Upper lobe of left lung (tissue), 6 donors: ENCODE measurements at places on chromosomes 5 and 9. TPM values are rescaled to one million over a fixed set of nuclear protein-coding genes. Genes with fewer than 3 reads are reported as not detected.

GRCh38 chr9:16445141-16445920 lies 425.1 kb downstream of the BNC2 start:
- H3K4me3 ChIP-seq, result no peak overlapping the region
- no peak for DNase-seq
- H3K4me1 ChIP-seq, result no peaks in the 10 kb centered on the region
- no peaks in the 10 kb centered on the region for H3K27me3 ChIP-seq

- H3K4me3 ChIP-seq, result no peak overlapping the region
- H3K4me1 ChIP-seq, result peaks cover 8% of the 10 kb centered on the region
- H3K27ac ChIP-seq, result no peak overlapping the region
- H3K27me3 ChIP-seq, result no peaks in the 10 kb centered on the region
- peak; percentile 77 for DNase-seq
Measured at GRCh38 chr5:174608631-174609097, 115.7 kb upstream of the MSX2 start.

GRCh38 chr9:36389590-36389989 lies 10.5 kb downstream of the RNF38 start:
- H3K36me3 ChIP-seq, result no peaks in the 10 kb centered on the region
- no peaks in the 10 kb centered on the region for H3K27me3 ChIP-seq
- DNase-seq, result no peak
- H3K4me1 ChIP-seq, result peaks cover 3% of the 10 kb centered on the region

DNA sequence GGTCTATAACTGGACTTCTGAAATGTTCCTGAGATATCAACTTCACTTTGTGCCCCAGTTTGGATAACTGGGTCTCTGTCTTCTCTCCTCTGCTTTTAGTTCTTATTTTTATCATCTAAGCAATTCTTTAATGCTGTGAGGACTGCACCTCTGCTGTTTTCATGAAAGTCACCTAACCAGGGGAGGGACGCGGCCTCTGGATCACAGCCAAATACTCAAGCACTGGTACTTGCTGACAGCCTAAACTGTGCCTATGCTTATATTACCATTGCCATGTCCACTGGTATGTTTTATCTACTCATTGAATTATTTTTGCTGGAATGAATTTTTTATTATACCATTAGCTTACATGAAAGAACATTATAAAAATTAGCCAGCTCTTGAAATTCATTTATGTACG lies 674.0 kb downstream of the DMRTA1 start:
- H3K4me3 ChIP-seq, result no peak overlapping the region
- H3K36me3 ChIP-seq, result no peaks in the 10 kb centered on the region
- H3K4me1 ChIP-seq, result no peaks in the 10 kb centered on the region
- H3K27ac ChIP-seq, result no peak overlapping the region
- DNase-seq, result no peak

DNA sequence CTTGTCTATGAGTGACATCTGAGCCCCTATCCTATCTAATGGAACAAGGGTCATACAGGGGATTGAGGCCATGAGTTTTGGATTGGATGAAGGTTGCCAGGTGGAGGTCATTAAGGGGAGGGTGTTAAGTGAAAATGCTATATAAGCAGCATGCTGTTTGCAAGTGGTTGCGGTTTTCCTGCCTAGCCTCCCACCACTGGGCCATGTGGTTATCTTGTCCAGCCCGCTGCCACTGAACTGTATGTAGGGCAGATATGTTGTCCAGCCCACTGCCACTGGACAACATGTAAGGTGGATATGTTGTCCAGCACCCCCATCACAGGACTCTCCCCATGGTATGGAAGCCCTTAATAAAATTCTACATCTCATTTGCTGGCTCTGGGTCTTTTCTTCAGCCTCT lies 200.0 kb downstream of the FGF10 start:
- no peaks in the 10 kb centered on the region for H3K4me1 ChIP-seq
- H3K4me3 ChIP-seq, result no peak overlapping the region
- no peak overlapping the region for H3K27ac ChIP-seq
- no peaks in the 10 kb centered on the region for H3K27me3 ChIP-seq

GRCh38 chr5:175887463-175887862 lies 16.1 kb downstream of the CPLX2 start:
- H3K27me3 ChIP-seq, result no peaks in the 10 kb centered on the region
- no peak overlapping the region for H3K27ac ChIP-seq
- no peak for DNase-seq

GRCh38 chr5:124751031-124751430 lies 4.6 kb upstream of the ZNF608 start:
- H3K36me3 ChIP-seq, result no peaks in the 10 kb centered on the region
- no peak overlapping the region for H3K4me3 ChIP-seq
- no peak overlapping the region for H3K27ac ChIP-seq
- no peak for DNase-seq
- peaks cover 6% of the 10 kb centered on the region for H3K4me1 ChIP-seq

- H3K4me1 ChIP-seq, result peaks cover 58% of the 10 kb centered on the region
- peak overlapping the region; percentile 88 for H3K4me3 ChIP-seq
Measured at GRCh38 chr9:128554155-128554862, 1.9 kb downstream of the SPTAN1 start.

DNA sequence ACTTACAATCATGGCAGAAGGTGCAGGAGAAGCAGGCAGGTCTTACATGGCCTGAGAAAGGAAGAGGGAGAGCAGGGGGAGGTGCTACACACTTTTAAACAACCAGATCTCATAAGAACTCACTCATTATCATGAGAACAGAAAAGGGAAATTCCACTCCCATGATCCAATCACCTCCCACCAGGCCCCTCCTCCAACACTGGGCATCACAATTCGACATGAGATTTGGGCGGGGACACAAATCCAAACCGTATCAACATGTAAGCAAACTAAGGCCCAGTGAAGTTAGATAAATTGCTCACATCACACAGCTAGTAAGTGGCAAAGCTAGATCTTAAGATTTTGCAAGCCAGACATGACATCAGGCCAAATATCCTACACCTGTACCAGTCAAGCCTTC lies 48.3 kb upstream of the RIC1 start:
- no peak overlapping the region for H3K4me3 ChIP-seq
- no peaks in the 10 kb centered on the region for H3K27me3 ChIP-seq
- no peaks in the 10 kb centered on the region for H3K36me3 ChIP-seq
- H3K4me1 ChIP-seq, result peaks cover 6% of the 10 kb centered on the region
- no peak for DNase-seq

- H3K4me1 ChIP-seq, result peaks cover 6% of the 10 kb centered on the region
- no peak overlapping the region for H3K27ac ChIP-seq
- no peak for DNase-seq
- no peaks in the 10 kb centered on the region for H3K36me3 ChIP-seq
- H3K4me3 ChIP-seq, result no peak overlapping the region
- H3K27me3 ChIP-seq, result no peaks in the 10 kb centered on the region
Measured at GRCh38 chr5:38827525-38827924, 18.3 kb upstream of the OSMR start.

GRCh38 chr5:165630261-165630778 lies 2124.9 kb downstream of the MAT2B start:
- no peaks in the 10 kb centered on the region for H3K4me1 ChIP-seq
- no peak overlapping the region for H3K27ac ChIP-seq
- H3K36me3 ChIP-seq, result no peaks in the 10 kb centered on the region
- H3K27me3 ChIP-seq, result no peaks in the 10 kb centered on the region
- H3K4me3 ChIP-seq, result no peak overlapping the region

- H3K27ac ChIP-seq, result no peak overlapping the region
Measured at GRCh38 chr5:134997015-134997414, 29.3 kb downstream of the CATSPER3 start.

GRCh38 chr5:153983885-153984284 lies 54.8 kb downstream of the FAM114A2 start:
- no peaks in the 10 kb centered on the region for H3K36me3 ChIP-seq
- no peak overlapping the region for H3K4me3 ChIP-seq
- no peaks in the 10 kb centered on the region for H3K4me1 ChIP-seq
- DNase-seq, result no peak
- H3K27me3 ChIP-seq, result no peaks in the 10 kb centered on the region

DNA sequence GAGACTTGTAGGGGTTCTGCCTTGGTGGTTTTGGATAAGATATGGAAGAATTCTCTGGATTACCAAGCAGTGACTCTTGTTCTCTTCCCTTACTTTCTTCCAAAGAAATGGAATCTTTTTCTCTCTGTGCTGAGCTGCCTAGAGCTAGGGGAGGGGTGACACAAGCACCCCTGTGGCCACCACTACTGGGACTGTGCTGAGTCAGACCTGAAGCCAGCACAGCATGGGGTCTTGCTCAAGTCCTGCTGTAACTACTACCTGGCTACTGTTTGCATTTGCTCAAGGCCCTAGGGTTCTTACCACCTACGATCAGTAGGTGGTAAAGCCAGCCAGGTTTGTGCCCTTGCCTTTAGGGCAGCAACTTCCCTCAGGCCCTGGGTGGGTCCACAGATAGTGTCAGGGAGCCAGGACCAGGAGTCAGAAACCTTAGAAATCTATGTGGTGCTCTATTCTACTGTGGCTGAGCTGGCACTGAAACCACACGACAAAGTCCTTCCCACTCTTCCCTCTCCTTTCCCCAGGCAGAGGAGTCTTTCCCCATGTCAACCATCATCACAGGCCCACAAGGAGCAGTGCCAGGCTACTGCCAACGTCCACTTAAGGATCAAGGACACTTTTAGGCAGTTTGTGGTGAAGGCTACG lies 53.8 kb downstream of the SREK1 start:
- no peak for DNase-seq
- no peak overlapping the region for H3K27ac ChIP-seq
- no peaks in the 10 kb centered on the region for H3K36me3 ChIP-seq
- no peaks in the 10 kb centered on the region for H3K4me1 ChIP-seq
- H3K4me3 ChIP-seq, result no peak overlapping the region

GRCh38 chr5:78600687-78601414 lies 47.7 kb downstream of the LHFPL2 start:
- no peak for DNase-seq
- H3K27ac ChIP-seq, result no peak overlapping the region
- no peaks in the 10 kb centered on the region for H3K4me1 ChIP-seq

DNA sequence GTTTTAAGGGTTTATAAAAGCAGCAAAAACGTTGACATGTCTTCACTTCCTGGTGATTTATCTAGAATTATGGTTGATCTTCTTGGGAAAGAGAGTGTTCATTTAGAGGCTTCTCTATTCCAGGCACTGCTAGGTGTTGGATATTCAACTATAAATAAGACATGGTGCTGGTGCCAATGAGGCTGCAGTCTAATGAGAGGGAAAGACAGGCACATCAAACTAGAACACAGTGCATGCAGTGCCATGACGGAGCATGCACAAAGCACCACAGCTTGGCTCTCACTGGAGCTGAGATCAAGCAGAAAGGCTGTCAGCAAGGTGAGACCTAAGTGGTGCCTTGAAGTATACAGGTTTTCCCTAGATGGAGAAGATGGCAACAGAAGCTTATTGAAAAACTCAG lies 126.5 kb downstream of the RMI1 start:
- H3K4me1 ChIP-seq, result no peaks in the 10 kb centered on the region
- DNase-seq, result no peak
- H3K4me3 ChIP-seq, result no peak overlapping the region
- no peaks in the 10 kb centered on the region for H3K27me3 ChIP-seq
- no peaks in the 10 kb centered on the region for H3K36me3 ChIP-seq

DNA sequence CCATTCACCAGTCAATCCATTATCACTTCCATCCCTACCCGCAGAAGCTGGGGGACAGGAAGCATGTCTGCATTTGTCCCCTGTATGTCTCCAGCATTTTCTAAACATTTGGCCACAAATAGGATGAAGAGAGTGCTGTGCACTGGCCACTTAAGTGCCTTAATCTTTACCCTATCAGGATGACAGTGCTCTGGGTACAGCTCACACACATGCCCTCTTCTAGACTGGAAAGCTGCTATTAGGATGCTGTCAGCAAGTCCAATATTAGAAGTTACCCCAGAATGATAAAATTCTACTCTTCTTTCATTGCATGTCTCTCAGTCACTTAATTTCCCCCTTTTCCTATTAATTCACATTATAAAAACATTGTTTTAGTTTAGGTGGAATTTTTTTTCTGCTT lies 168.4 kb downstream of the RASEF start:
- no peaks in the 10 kb centered on the region for H3K36me3 ChIP-seq
- no peak for DNase-seq
- no peak overlapping the region for H3K27ac ChIP-seq
- no peak overlapping the region for H3K4me3 ChIP-seq
- no peaks in the 10 kb centered on the region for H3K4me1 ChIP-seq

DNA sequence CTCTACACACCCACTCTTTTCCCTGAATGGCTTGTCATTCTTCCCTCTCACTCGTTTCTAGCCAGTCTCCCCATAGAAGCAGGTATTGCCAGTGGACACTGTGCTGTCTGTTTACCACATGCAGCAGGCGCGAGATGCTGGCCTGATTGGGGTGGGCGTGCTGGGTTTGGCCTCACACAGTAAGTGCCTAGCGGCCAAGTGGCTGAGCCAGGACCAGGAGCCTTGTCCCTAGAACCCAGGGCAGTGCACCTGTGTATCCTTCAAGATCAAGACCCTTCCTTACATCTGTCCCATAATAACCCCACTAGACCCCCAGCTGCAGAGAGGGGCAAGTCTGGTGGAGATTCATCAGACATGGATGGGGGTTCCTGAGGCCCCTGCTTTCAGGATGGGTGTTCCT lies 112.8 kb upstream of the IRX4 start:
- no peaks in the 10 kb centered on the region for H3K36me3 ChIP-seq
- H3K4me1 ChIP-seq, result no peaks in the 10 kb centered on the region
- H3K4me3 ChIP-seq, result no peak overlapping the region
- DNase-seq, result no peak
- H3K27me3 ChIP-seq, result no peaks in the 10 kb centered on the region

- peaks cover 22% of the 10 kb centered on the region for H3K4me1 ChIP-seq
- H3K4me3 ChIP-seq, result no peak overlapping the region
- no peaks in the 10 kb centered on the region for H3K27me3 ChIP-seq
- no peak overlapping the region for H3K27ac ChIP-seq
- DNase-seq, result no peak
Measured at GRCh38 chr5:36688722-36689121, 82.3 kb downstream of the SLC1A3 start.

DNA sequence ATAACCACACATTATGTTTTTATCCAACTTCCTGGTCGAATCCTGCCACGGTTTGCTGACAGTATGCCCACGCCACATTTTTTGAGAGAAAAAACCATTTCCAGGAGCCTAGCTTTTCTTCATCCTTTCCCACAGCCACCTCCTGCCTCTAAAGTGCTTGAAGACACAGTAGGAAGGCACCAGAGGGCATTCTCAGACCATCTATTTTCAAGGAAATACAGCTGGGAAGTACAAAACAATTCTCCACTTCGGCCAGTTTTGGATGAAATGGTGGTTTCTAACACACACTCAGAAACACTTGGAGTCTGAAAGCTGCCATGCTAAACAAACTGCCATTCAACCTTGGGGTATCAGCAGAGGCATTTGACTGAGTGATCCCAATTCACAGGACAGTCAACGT lies 86.3 kb upstream of the RPS23 start:
- no peak overlapping the region for H3K4me3 ChIP-seq
- no peaks in the 10 kb centered on the region for H3K36me3 ChIP-seq
- no peak for DNase-seq
- no peak overlapping the region for H3K27ac ChIP-seq
- H3K27me3 ChIP-seq, result no peaks in the 10 kb centered on the region
- peaks cover 6% of the 10 kb centered on the region for H3K4me1 ChIP-seq

LECT2 gene
- total RNA-seq, result not detected

AGXT2 gene
- total RNA-seq, result not detected

SLC6A7 gene
- not detected for total RNA-seq

KIAA0825 gene
- 4.3 TPM for total RNA-seq

SLC46A2 gene
- total RNA-seq, result 18.9 TPM

OGN gene
- 5.4 TPM for total RNA-seq
